ENCODE measurements at places on chromosomes 7 and 10. TPM values are rescaled to one million over a fixed set of nuclear protein-coding genes. Genes with fewer than 3 reads are reported as not detected.

ANKRD30A gene
- total RNA-seq, result not detected

NXPH1 gene
- not detected for total RNA-seq

WDR11 gene
- 99.2 TPM for total RNA-seq

CHAT gene
- total RNA-seq, result not detected

CYP26C1 gene
- 0.09 TPM for total RNA-seq

CCL24 gene
- not detected for total RNA-seq

UCMA gene
- not detected for total RNA-seq

CROT gene
- 15.3 TPM for total RNA-seq

SND1 gene
- total RNA-seq, result 302 TPM

ACSM6 gene
- total RNA-seq, result not detected

NACAD gene
- 7.4 TPM for total RNA-seq

PMPCB gene
- total RNA-seq, result 68.6 TPM

SGPL1 gene
- total RNA-seq, result 53.2 TPM

GPR22 gene
- total RNA-seq, result not detected

ANXA7 gene
- 103 TPM for total RNA-seq

ANXA8 gene
- 4.5 TPM for total RNA-seq

CHST3 gene
- 35.0 TPM for total RNA-seq

LRRD1 gene
- total RNA-seq, result 0.30 TPM

HIPK2 gene
- 35.9 TPM for total RNA-seq

SFRP5 gene
- not detected for total RNA-seq

FOXK1 gene
- 25.5 TPM for total RNA-seq

LIPK gene
- total RNA-seq, result not detected

AKR1C2 gene
- 1.2 TPM for total RNA-seq

FAM25C gene
- not detected for total RNA-seq

SLC16A12 gene
- not detected for total RNA-seq

VPS37D gene
- total RNA-seq, result 3.0 TPM

LYZL2 gene
- total RNA-seq, result not detected

ARID5B gene
- total RNA-seq, result 25.2 TPM

CPA2 gene
- total RNA-seq, result not detected

FFAR4 gene
- total RNA-seq, result not detected

ZKSCAN1 gene
- 46.6 TPM for total RNA-seq

C7orf57 gene
- not detected for total RNA-seq

Measured in smooth muscle cell of the umbilical artery (primary cell).